Foreskin keratinocyte (primary cell): ENCODE measurements at places on chromosomes 6 and 20. TPM values are rescaled to one million over a fixed set of nuclear protein-coding genes. Genes with fewer than 3 reads are reported as not detected.

DNA sequence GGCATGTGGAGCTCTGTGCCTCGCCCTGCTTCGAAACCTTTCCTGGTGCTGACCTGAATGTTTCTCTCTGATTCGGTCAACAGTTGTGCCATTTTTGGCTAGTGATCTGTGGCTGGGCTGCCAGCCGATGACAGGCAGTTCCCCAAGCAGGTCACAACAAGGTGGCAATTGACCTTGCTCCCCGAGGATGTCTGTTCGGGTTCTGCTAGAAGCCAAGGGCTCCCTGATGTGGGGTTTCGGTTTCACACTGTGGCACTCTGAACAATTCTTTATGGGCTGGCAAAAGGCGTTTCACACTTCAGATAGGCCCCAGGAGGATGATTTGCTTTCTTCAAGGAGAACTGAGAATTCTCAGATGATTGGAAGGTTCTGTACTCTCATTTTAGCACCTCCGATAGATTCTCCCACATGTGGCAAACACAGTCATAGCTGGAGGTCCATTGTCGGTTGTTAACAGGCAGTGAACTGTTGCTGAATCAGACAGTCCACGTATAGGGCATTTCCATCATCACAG lies 135.6 kb downstream of the SLC24A3 start:
- DNase-seq, result no peak

Gene STMN3
- total RNA-seq, result 2.0 and 9.6 TPM in 2 replicates

GRCh38 chr6:20412682-20413073 lies 11.0 kb downstream of the E2F3 start:
- DNase-seq, result no peak

DNA sequence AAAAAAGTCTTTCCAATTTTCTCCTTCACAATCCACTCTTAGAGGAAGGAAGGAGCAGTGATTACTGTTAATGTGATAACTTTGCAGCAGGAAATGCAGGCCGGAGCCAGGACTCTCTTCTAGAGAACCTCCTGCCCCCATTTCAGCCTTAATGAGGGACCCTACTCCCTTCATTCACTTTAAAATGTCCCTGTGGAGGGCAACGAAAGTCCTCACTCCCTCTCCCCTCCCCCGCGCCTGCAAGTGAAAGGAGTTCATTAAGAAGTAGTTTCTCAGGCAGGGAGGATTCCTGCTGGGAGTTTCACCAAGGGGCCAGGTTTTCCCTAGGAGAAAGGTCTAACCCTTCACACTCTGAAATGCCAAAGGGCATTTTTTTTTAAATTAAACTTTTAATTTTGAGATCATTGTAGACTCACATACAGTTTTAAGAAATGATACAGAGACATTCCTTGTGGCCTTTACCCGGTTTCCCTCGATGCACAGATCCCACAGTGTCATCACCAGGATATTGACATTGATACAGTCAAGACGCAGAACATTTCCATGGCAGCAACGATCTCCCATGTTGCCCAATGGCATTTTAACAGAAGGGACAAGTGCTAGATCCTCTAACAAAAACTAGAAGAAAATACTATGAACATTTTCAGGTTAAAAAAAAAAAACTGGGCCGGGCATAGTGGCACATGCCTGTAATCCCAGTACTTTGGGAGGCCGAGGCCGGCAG lies 6.8 kb upstream of the COMMD7 start:
- no peak for DNase-seq

DNA sequence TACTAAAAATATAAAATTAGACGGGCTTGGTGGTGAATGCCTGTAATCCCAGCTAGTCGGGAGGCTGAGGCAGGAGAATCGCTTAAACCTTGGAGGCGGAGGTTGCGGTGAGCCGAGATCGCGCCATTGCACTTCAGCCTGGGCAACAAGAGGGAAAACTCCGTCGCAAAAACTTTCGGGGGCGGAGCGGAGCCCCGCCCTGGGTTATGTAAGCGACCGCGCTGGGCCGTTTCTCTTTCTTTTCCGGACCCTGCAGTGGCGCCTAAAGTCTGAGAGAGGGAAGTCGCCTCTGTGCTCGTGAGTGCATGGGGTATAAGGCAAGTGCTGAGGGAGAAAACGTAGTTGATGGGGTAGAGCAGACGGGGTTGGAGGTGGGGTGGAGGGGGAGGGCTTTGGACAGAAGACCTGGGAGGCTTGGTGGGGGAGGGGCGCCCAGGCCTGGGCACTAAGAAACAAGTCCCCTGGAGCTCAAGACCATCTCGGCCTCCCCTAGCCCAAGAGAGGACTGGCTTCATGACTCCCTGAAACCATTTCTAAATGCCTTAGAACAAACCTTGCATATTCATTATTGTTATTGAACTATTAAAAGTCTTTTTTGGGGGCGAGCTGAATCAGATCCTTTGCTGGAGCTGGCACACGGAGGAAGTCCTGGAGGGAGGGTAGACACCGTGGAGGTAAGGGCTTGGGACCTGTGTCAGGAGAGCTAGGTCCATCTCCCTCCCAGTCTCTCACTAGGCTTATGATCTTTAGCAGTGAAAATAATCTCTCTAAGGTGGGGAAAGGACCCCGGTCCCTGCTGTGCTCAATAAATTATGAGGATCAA lies 2.7 kb upstream of the MICA start:
- peak; percentile 42 for DNase-seq

DNA sequence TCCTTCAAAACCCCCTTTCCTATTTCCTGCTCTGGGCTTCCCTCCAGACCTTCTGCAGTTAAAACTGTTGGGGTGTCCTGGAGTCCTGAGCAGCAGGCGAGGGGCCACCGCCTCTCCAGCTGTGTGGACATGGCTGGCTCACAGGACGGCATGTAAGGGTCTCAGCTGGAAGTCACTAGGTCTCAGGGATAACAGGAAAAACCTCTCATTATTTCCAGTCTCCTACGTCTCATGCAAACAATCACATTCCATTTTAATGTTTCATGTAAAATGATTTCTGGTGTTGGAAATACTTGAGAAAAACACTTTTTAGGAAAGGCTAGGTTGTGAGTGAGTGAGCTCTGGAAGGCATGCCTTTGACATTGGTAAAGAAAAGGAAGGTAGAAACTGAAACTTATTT lies 158.7 kb downstream of the SCML4 start:
- DNase-seq, result peak; percentile 14

DNA sequence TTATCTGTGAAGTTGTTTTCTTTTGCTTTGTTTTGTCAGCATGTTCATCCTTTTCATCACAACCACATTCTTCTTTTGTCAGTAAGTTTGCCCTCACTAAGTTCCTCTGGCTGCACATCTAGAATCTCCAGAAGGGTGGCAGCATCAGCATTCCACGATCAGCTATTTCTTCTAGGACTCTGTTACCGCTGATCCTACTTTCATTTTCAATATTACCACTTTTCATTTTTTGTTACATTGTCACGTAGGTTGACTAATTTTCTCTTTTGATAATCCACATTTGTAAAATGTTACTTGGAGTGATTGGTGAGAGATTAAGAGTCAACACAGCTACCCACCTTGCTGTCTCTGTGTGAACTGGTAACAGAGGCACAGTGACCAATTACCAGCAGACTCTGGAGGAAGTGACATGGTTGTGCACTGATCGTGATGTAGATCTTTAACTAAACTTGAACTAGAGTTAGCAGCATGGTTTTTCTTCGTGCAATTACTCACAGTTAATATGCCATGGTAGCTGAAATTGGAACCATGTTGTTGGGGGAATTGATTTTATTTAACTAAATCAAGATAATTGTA lies 307.9 kb upstream of the SLC35B3 start:
- no peak for DNase-seq

Gene PAX1
- not detected in 2 replicates for total RNA-seq

DNA sequence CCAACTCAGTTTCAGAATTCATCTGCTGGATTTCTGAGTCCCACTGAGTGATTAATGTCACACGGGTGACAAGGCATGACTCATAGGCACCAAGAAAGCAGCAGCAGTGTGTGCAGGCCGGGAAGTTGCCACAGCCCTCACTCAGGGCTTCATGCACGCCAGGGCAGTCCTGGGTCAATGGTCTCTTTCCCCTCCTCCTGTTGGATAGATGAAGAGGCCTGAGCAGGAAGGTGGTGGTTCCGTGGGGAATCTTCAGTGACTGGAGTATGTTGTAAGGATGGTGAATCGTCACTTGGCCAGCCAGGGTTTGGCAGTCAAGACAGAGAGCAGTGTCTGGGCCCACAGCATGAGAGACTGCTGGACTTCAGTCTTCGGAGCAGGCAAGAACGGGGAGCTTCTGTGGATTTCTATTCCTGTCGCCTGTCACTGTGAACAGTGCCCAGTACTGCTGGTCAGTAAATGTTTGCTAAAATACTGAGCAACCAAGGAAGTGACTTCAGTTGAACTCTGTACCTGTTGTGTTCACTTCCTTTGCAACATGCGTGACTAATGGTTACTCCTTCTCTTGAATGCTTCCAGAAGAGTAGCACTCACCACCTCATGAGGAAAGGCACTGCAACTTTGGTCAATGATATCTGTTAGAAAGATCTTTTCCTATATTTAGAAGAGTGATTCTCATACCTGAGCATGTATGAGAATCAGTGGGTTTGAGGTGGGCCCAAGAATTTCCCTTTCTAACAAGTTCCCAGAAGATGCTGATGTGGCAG lies 62.0 kb upstream of the CD93 start:
- DNase-seq, result peak; percentile 77

DNA sequence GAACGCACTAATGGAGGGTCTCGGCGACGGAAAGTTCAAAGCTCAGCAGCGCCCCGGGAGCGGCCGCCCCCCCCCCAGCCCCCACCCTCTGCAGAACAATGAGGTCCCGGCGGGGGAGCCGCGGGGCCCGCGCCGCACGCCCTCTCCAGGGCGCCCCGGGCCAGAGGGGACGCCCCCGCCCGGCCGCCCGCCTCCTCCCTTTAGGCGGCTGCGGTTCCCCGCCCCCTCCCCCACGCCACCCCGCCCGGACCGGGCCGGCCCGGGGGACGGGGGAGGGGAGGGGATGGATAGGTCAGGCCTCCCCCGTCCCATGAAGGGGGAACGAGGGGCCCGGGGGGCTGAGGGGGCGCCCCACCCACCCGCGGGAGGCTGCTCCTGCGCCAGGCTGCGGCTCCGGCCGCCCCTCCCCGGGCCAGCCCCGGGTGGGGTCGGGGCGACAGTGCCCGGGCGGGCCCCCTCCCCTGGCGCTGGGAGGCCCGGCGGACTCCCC lies 1.5 kb downstream of the NOL4L start:
- no peak for DNase-seq

Gene SASH1
- 7.3 and 7.8 TPM in 2 replicates for total RNA-seq

Gene SLA2
- not detected in 2 replicates for total RNA-seq

DNA sequence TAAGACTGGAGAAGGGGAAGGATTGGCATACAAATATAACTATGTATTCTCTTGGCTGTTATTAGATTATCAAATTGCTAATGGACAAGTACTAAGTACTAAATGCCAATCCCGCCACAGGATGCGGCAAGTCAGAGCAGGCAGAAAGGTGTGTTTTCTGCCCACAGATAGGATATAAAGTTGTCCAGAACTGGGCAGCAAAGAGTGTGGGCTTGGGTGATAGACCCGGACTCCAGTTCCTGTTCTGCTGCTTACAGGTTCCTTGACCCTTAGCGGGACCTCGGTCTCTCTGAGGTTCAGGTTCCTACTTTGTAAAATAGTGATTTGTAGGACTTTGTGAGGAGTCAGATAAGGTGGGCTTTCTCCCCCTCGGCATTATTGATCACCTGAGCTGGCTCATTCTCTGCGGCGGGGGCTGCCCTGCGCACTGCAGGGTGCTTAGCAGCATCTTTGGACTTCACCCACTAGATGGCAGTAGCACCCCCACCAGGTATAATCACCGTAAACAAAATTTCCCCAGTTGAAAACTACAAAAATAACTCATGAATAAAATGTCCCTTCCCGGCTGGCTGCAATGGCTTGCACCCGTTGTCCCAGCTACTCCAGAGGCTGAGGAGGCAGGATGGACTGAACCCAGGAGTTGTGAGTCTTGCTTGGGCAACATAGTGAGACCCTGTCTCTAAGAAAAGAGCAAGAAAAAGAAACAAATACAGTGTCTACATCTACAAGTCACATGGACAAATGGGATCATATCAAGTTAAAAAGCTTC lies 193.1 kb downstream of the DOK5 start:
- no peak for DNase-seq

DNA sequence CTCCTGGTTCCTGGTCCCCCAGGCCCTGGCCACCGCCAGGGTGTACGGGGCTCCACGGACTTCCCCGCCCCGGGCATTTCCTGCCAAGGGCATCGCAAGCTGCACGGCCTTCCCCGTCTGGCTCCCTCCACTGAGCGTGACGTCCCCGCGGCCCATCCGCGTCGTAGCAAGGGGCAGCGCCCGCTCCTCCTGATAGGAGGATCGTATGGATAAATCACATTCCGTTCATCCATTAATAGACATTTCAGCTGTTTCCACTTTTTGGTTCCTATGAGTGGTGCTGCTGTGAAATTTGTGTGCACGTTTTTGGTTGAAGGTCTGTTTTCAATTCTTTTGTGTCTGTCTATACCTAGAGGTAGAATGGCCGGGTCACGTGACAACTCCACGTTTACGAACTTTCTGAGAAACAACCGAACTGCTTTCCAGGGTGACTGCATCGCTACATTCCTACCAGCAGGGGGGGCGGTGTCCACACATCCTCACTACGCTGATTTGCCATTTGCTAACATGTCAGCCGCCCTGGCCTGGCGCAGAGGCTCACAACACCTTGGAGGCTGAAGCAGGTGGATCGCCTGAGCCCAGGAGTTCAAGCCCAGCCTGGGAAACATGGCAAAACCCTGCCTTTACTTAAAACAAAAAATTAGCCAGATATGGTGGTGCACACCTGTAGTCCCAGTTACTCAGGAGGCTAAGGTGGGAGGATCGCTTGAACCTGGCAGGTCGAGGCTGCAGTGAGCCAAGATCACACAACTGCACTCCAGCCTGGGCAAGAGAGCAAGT lies 37.7 kb downstream of the KCNQ2 start:
- peak; percentile 18 for DNase-seq

Gene TDP2
- total RNA-seq, result 29.9 and 31.3 TPM in 2 replicates

Gene MYH7B
- total RNA-seq, result 0.10 and 0.11 TPM in 2 replicates

DNA sequence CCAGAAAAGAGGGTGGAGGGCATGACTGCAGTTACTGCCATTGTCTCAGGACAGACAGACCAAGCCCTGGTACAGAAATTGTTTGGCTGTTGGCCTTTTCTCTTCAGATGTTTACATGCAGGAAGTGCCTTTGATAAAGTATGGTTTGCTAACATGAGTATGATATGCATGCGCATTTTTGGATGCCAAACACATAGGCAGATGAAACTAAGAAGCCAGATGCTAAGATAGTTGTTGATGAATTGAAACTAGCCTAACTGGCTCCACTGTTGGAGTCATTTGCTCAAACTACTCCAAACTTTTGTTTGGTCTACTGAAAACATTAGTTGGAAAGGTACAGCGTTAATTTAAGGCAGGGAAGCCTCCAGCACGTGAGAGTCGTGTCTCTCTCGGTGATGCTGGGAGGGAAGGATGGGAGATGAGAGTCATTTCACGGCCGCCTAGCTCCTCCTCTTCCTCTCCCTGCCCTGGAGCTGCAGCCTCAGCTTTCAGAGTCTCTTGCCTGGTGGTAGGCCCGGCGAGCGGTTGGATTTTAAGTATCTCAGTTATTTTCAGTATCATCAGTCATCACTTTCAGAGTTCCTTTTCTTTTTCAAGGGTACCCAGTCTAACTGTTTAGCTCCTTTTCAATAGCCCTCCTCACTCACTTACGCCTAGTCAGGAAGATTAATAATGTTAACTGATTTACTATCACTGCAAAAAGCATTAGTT lies 29.7 kb downstream of the RREB1 start:
- peak; percentile 62 for DNase-seq

- no peak for DNase-seq
Observed at GRCh38 chr6:101876431-101876830, 482.9 kb downstream of the GRIK2 start.
